Stimulated activated CD8-positive, alpha-beta memory T cell treated with anti-CD3 and anti-CD28 coated beads, Interleukin-15, amount 100 ng/mL, for 24 hours (primary cell): ENCODE measurements at places on chromosomes 2 and 18.
A peak's percentile ranks its signal among the peaks of the same experiment; 100 is the strongest.

DNA sequence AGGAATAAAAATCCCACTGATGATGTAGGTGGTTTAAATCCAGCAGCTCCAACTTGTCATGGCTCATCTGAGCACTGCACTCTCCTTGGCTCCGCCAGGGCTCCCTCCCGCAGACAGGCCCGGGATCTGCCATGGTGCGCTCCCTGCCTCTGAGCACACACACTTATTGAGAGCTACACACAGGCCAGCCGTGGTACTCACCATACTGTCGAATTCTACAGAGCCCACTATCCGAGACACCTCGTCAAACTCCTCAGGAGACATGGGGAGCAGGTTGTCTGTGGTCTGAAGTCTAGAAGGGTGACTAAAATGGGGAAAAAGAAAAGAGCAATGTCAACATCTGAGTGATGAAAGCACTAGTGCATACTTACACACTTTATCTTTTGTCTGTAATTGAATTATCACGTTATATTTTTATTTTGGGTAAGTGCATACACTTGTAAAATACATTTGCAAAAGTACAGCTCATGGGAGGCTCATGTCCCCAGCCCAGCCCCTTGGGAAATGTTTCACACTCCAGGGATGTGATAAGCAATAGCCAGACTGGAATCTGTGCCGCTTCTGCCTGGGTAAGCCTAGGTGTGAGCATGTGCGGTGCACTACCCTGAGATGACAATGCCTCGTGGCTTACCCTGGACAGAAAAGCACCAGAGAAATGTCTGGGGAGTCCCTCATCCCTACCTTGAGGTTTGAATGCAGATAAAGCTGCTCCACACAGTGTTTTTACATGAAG is 39.2 kb downstream of the STAT1 start:
- no peak for DNase-seq

GRCh38 chr2:241686324-241686649 is 328 bp downstream of the DTYMK start:
- DNase-seq, result no peak

DNA sequence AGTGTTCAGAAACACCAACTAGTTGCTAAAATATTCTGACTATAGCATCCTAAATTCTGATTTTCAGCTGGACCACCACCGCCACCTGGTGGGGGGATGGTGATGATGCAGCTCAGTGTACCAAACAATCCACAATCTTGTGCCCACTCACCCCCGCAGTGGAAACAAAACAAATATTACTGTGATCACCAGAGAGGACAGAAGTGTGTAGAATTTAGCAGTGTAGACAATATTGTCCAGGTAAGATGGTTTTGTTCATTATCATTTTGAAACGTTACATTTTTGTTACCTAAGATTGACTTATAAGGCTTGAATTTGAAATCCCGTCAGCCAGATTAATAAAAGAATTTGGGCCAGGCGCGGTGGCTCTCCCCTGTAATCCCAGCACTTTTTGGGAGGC is 31.7 kb upstream of the UBXN4 start:
- DNase-seq, result peak; percentile 46

GRCh38 chr18:45137087-45137419 is 456.4 kb downstream of the SETBP1 start:
- no peak for DNase-seq

DNA sequence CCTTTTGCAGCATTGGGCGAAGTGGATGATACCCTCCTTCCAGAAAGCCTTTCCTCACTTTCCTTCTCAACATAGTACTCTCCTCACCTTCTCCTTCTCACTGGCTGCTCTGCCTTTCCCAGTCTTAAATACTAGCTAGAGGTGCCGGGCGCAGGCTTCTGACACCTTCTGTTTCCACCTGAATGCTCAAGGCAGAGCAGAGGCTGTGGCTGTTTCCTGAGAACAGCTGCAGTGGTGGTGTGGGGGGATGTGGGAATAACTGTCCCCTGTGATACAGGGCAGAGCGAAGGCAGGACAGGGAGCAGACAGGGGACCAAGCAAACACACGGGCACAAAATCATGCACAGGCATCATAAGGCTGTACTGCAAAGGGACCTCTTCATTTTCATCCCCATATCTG is 303.1 kb downstream of the SS18 start:
- no peak for DNase-seq
